ENCODE measurements at places on chromosomes 5 and 9.
A peak's percentile ranks its signal among the peaks of the same experiment; 100 is the strongest.

- DNase-seq: no peak
Observed at GRCh38 chr9:7443541-7443940, 356.0 kb downstream of the DMAC1 start.

DNA sequence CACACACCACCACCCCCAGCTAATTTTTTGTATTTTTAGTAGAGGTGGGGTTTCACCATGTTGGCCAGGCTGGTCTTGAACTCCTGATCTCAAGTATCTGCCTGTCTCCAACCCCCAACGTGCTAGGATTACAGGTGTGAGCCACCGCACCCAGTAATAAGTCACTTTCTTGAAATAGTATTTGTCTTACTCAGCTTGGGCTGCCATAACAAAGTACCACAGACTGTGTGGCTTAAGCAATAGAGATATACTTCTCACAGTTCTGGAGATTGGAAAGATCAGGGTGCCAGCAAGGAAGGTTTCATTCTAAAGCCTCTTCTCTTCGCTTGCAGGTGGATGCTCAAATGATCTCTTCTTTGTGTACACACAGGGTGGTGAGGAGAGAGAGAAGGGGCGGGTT, 99.8 kb downstream of the ARRDC3 start:
- no peak for DNase-seq

DNA sequence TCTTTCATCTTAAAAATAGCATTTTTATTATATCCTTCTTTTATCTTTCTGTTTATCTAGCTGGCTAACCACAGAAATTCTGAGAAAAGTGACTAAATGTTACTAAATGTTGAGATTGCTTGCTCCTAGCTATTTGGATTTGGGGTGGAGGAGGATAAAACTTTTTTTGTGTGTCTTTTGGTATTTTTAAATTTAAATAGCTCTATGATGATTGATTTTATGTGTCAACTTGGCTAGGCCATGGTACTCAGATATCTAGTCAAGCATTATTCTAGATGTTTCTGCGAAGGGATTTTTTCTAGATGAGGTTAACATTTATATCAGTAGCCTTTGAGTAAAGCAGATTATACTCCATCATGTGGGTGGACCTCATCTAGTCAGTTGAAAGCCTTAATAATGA, 75.0 kb downstream of the GCNT1 start:
- no peak for DNase-seq

- DNase-seq: no peak
Observed at GRCh38 chr9:5632540-5632939, 3.6 kb downstream of the RIC1 start.

DNA sequence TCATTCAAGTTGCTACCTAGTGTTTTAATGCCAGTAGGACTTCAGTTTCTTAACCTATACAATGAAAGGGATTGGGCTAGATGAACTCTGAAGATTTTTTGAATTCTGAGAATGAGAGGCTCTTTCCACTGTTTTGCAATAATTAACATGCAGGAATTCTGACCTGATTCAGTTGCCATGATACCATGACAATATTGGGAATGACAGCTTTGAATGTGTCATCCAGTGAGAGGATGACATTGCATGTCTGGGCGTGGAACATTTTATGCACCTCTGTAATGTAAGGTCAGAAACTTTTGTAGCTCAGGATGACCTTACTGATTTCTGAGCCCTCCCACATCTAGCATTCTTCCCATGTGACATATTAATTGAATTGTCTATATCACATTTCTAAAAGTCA, 30.6 kb upstream of the SPINK5 start:
- DNase-seq: no peak

GRCh38 chr9:35112257-35113020, 3.2 kb downstream of the ATOSB start:
- DNase-seq: no peak

- no peak for DNase-seq
Observed at GRCh38 chr5:166979307-166979895, 1312.0 kb upstream of the WWC1 start.

- no peak for DNase-seq
Observed at GRCh38 chr5:4942831-4943178, 197.3 kb upstream of the ADAMTS16 start.

DNA sequence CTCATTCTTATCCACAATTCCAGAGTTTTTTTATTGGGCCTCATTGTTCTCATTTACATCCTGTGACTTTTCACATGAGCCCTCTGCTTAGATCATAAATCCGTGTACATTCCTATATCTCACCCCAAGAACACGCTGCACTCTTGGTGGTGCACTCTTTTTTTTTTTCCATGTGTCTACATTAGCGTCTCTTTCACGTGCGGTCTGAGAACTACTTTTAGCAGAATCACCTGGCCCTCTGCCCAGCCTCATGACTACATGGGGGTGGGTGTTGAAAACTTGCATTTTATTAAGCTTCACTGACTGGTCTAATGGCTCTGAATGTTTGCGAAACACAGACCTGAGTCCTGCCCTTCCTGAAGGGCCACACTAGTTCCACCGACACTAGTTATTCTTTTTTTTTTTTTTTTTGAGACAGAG, 18.6 kb downstream of the C9orf57 start:
- peak; percentile 82 for DNase-seq

- no peak for DNase-seq
Observed at GRCh38 chr9:70285981-70286598, 27.3 kb downstream of the SMC5 start.

- no peak for DNase-seq
Observed at GRCh38 chr9:95090871-95091577, 226.5 kb downstream of the FANCC start.

DNA sequence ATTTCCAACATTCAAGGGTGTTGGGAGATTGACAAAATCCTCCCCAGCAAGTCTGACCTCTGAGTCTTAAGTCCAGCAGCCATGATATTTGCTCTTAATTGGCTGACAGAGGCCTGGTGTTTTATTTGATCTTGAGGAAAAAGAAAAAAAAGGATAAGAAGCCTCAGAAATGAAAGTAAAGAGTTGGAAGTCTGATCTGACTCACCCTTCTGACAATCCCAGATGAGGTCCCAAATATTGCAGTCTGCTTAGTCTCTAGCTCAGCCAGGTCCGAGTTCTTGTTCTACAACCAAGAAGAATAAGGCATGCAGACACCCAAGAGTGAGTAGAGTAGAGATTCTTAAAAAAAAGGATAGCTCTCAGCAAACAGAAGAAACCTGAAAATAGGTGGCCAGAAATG, 632.5 kb upstream of the ST8SIA4 start:
- DNase-seq: no peak

- no peak for DNase-seq
Observed at GRCh38 chr5:61417340-61417739, 85.3 kb downstream of the ZSWIM6 start.

Data from RWPE2 (cell line).